Umbilical cord (tissue), 2 donors: ENCODE measurements at places on chromosomes 16 and 17. TPM values are rescaled to one million over a fixed set of nuclear protein-coding genes. Genes with fewer than 3 reads are reported as not detected.
A peak's percentile ranks its signal among the peaks of the same experiment; 100 is the strongest.

GRCh38 chr16:29306943-29307597 lies 99.4 kb downstream of the NPIPB11 start:
- DNase-seq: peak; percentile 45

DNA sequence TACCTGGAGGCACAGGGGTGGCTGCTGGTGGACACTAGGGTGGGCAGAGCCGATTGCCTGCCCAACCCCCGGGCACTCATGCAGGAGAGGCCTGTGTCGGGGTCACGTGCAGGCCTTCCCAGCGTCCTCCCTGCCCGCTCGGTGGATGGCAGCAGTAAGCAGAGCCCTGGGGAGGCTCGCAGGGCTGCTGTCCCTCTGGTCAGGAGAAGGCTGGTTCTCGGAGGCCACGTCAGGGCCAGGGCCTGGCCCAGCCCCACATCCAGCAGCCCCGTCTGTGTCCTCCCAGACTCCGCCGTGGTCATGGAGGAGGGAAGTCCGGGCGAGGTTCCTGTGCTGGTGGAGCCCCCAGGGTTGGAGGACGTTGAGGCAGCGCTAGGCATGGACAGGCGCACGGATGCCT lies 35.6 kb downstream of the TSC2 start:
- DNase-seq: no peak

DNA sequence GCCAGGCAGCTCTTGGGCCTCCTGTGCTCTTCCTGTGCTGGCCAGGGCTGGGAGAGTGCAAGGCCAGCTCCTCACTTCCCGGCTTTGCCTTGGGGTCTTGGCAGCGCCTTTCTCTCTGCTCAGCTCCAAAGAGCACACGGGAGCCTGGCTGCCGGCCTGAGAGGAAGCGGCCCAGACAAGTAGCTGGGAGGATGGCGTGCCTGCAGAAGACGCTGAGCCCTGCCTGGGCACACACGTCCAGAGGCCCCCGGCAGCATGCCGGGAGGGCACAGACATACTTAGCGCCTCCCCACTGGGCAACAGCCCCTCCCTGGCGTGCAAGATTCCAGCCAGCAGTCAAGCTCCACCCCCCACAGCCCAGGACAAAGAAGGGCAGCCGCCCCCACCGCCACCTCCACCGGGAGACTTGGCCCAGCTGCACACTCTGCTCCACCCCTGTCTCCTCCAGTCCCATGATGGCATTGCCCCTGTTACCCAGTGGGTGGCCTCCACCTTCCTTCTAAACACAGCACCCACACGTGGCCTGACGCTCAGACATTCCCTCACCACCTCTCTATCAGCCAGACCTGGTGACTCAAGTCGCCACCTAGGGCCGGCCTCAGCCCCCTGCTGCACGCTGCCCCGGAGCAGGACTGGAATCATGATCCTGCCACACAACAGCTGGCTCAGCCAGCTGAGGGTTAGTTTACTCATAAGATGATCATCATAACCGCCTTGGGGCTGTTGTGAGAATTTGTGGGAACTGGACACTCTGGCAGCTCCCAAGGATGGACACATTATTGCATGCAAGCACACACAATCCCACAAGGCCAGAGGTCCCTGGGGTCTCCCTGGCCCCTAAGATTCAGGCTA lies 12.4 kb downstream of the SGCA start:
- peak; percentile 91 for DNase-seq

DNA sequence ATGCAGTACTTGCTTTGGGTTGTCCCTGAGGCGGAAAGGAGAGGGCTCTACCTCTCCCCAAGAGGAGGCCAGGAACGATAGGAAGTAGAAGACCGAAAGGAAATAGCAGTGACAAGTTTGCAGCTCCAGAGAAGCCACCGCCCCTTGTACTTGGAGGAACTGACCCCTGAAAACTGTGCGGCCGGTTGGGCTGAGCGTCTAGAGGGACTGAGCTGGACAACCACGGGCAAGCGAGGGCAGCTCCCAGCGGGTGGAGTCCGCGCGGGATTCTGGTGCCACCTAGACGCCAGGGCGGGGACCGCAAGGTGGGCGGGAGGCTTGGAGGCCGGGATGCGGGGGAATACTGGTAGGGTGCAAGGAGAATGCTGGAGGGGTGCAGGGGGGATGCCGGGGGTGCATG lies 1.3 kb upstream of the SLC6A4 start:
- DNase-seq: peak; percentile 40

DNA sequence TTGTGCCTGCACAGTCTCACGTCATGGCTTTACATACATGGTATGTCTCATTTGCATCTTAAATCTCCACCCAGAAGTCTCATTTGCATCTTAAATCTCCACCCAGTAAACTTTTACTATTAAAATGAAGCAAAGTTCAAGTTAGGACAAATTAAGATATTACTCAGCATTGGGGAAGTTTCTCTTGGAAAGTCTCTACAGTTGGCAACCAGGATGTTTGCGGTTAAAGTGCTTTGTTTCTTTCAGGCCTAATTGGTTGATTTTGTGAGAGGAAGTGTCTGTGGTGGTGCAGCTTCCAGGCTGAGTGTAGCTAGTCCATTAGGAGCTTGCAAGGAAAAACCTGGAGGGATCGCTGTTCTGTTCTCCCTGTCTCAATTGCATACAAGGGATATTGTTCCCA lies 1373.3 kb upstream of the GOT2 start:
- DNase-seq: no peak

GRCh38 chr16:67731071-67731752 lies 12.1 kb upstream of the GFOD2 start:
- DNase-seq: no peak

DNA sequence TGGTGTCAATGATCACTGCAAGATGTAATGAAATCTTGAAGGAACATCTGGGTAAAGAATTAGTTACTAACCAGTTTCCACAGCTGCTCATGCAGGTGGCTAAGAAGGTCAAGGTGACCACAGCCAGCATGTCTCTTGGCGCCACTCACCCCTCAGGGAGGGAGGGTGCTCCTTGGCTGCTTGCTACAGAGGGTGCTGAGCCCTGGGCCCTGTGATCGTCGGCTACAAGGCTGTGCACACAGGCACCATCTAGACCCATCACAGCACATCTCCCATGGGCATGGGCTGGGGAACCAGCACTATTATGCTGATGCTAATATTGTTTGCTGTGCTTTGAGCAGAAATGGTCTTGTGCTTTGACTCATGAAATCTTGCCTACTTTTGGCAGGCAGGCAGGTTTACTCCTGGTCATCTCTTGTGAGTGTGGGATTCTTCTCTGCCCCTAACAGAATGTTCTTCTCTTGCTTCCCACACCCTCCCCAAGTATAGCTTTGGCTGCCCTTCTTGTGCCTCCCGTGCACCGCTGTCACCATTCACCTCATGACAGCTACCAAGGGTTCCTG lies 36.4 kb downstream of the TXNDC11 start:
- no peak for DNase-seq

- no peak for DNase-seq
Observed at GRCh38 chr17:50414808-50415207, 11.2 kb upstream of the ACSF2 start.

DNA sequence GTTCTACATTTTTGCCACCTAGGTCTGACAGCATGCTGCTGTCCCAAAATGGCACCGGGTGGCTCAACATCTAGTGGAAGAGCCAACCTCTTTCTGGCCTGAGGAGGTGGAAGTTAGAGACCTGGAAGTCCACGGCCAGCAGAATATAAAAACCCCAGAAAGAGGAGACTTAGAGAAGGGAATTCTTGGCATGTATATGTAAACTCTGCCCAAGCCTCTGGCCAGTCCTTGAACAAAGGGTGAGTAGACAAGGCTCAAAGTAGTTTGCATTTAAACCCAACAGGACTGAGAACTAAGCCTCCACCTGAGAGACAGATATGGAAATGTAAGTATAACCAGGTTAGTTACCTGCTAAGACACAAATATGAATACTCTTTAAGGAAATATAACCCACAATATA lies 210.3 kb downstream of the GRIN2A start:
- DNase-seq: no peak

GRCh38 chr17:2749058-2749783 lies at the start of gene CCDC92B:
Gene CCDC92B, minus strand, starts transcription at chr17:2749652. Its CDS starts 14,507 bp downstream, at chr17:2735145.
- no peak for DNase-seq

- DNase-seq: peak; percentile 31
Observed at GRCh38 chr16:81513204-81514040, 68.8 kb downstream of the CMIP start.

- DNase-seq: no peak
Observed at GRCh38 chr17:60599220-60599619, 773 bp upstream of the PPM1D start.

DNA sequence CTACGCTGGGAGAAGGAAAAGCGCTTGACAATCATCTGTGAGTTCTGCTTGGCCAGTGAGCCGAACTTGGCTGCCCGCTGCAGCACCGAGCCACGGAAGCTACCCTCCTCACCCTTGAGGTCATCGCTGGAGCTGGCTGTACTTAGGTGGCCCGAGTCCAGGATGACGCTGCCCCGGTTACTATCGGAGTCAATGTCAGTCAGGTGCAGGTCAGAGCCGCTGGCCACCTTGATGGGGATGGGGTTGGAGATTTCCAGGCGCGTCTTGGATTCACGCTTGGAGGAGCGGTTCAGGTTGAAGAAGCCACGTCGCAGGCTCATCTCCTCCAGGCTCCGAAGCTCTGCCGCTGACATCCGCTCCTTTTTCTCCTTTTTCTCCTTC lies 13.7 kb downstream of the MYO18A start:
- DNase-seq: no peak

GRCh38 chr17:47363171-47363570 lies 39.4 kb downstream of the EFCAB13 start:
- DNase-seq: no peak

GRCh38 chr17:50257676-50258224 lies 16.5 kb upstream of the TMEM92 start:
- DNase-seq: peak; percentile 97

DNA sequence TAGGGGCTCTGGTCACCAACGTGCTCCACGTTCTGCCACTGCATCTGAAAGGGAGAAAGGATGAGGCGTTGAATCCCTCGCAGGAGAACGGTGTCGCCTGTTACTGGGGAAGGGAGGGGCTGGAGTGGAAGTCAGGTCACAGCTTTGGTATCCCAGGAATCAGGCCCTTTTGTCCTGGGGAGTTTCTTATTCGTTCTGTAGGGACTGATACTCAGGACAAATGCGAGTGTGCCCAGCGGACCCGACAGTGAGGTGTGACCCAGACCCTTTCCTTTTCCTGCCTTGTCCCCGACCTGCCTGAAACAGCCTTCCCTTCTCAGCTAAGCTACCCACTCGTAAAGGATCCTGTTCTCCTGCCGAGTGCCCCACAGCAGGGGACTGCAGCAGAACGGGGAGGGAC lies 177.5 kb downstream of the VPS53 start:
- no peak for DNase-seq

GRCh38 chr17:11871773-11872172 lies 125.5 kb downstream of the ZNF18 start:
- DNase-seq: no peak

- DNase-seq: peak; percentile 3
Observed at GRCh38 chr16:47247690-47248089, 103.9 kb upstream of the NETO2 start.

GRCh38 chr17:44780845-44781480 lies 22.2 kb downstream of the ADAM11 start:
- DNase-seq: no peak

- no peak for DNase-seq
Observed at GRCh38 chr16:81558077-81558443, 113.5 kb downstream of the CMIP start.

DNA sequence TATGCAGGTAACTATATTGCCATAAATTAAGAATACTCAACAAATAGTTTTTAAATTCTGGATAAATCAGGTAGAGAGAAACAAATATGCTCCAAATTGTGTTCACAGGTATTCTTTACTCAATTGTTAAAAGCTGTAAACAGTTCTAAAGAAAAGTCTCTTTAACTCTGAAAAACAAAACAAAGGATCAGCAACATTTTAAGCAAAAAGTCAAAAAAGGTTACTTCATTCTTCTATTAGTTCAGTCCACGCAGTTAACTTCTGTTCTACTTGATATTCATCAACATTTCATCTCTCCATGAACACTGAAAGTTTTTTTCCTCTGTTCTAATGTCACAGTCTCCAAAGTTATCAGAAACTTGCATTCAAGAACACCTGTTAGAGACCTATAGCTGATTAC lies 47.9 kb downstream of the SCPEP1 start:
- DNase-seq: no peak

GRCh38 chr16:67644038-67644437 lies 906 bp upstream of the CARMIL2 start:
- DNase-seq: no peak

DNA sequence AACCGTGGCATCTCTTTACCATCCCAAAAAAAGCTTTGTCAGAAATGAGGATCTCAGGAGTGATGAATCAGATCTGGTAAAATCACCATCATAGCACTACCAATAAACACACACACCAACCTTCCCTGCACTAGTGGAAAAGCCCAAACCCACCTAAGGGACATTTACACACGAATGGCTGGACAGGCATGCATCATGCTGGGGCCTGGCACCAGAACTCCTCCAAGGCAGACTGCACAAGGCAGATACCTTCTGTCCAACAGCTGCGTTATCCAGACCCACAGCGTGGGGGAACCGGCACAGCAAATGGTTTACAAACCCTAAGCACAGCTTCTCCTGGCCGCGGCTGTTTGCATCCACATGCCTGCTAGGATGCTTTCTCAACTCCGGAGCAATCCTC lies 2.8 kb downstream of the ASIC2 start:
- no peak for DNase-seq

DNA sequence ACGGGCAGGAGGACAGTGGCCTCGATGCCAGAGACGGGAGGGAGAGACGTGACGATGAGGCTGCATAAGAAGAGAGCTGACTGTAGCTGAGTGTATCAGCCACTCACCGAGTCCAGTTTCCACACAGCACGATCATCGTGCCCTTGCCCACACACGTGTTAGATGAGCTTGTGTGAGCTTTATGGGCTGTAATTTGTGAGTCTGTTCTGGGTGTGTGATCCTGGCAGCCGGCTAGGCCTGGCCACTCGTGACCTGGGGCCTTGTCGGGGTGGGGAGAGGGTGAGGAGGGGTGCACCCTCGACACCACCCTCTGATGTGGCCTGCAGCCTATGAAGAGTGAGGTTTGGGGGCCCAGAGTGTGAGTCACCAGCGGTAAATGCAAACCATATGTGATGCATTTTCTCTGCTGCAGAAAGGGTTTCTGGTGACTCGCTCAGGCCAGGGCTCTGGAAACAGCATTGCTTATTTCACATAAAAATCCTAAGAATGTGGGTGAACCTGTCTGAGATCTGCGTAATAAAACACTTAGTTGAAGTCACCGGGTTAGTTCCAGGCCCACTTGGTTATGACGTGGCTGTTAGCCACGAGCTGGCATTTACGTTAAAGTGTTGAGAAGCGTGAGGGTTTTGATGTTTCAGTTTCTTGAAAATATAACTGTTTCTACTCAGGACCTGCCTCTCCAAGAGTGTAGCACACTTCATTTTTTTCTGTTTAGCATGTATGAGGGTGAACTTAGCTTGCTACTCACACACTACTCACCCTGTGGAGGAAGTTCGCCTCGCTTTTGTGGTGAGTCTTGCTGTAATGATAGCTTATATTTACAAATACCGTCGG lies 4.2 kb downstream of the METRNL start:
- peak; percentile 96 for DNase-seq

GRCh38 chr17:18966831-18967624 lies 15.1 kb downstream of the SLC5A10 start:
- peak; percentile 57 for DNase-seq

Gene RGS11
- total RNA-seq: 6.0 TPM

Gene MYH13
- total RNA-seq: not detected

Gene MYO15A
- total RNA-seq: 4.3 TPM

Gene GDPD1
- total RNA-seq: not detected

Gene GRIN2C
- 4.1 TPM for total RNA-seq

Gene MMP28
- total RNA-seq: 113 TPM

Gene CACNG5
- total RNA-seq: not detected

Gene AOC2
- total RNA-seq: 1.4 TPM

Gene CYGB
- total RNA-seq: 0.24 TPM

Gene SRCIN1
- total RNA-seq: 2.4 TPM

Gene ZNF174
- total RNA-seq: 3.9 TPM

Gene NPTX1
- 0.48 TPM for total RNA-seq

Gene KRTAP4-9
- not detected for total RNA-seq

Gene NAGS
- total RNA-seq: 0.48 TPM
